ENCODE measurements at places on chromosomes 16 and 17. TPM values are rescaled to one million over a fixed set of nuclear protein-coding genes. Genes with fewer than 3 reads are reported as not detected.

The CCDC154 gene
- polyA plus RNA-seq = 4.8 TPM

The KRTAP4-5 gene
- polyA plus RNA-seq = not detected

The CSH2 gene
- polyA plus RNA-seq = not detected

The KRT9 gene
- not detected for polyA plus RNA-seq

The DHRS7C gene
- 2.0 TPM for polyA plus RNA-seq

The KRTAP4-1 gene
- polyA plus RNA-seq = not detected

The CDH5 gene
- polyA plus RNA-seq = 16.9 TPM

The BRD7 gene
- 65.3 TPM for polyA plus RNA-seq

The ALOX15 gene
- not detected for polyA plus RNA-seq

The RPUSD1 gene
- 29.5 TPM for polyA plus RNA-seq

The OSGIN1 gene
- 2.9 TPM for polyA plus RNA-seq

The SLC6A2 gene
- polyA plus RNA-seq = not detected

The CCDC78 gene
- polyA plus RNA-seq = 0.39 TPM

The KRTAP1-5 gene
- not detected for polyA plus RNA-seq

The SPSB3 gene
- 119 TPM for polyA plus RNA-seq

The CIBAR2 gene
- polyA plus RNA-seq = 2.4 TPM

The MARVELD3 gene
- 3.4 TPM for polyA plus RNA-seq

The RAB11FIP4 gene
- 49.1 TPM for polyA plus RNA-seq

The SLC13A2 gene
- polyA plus RNA-seq = not detected

The CRK gene
- polyA plus RNA-seq = 32.2 TPM

The RAPGEFL1 gene
- 14.2 TPM for polyA plus RNA-seq

The MPP2 gene
- polyA plus RNA-seq = 27.6 TPM
